ENCODE measurements at places on chromosomes 6 and 20.

DNA sequence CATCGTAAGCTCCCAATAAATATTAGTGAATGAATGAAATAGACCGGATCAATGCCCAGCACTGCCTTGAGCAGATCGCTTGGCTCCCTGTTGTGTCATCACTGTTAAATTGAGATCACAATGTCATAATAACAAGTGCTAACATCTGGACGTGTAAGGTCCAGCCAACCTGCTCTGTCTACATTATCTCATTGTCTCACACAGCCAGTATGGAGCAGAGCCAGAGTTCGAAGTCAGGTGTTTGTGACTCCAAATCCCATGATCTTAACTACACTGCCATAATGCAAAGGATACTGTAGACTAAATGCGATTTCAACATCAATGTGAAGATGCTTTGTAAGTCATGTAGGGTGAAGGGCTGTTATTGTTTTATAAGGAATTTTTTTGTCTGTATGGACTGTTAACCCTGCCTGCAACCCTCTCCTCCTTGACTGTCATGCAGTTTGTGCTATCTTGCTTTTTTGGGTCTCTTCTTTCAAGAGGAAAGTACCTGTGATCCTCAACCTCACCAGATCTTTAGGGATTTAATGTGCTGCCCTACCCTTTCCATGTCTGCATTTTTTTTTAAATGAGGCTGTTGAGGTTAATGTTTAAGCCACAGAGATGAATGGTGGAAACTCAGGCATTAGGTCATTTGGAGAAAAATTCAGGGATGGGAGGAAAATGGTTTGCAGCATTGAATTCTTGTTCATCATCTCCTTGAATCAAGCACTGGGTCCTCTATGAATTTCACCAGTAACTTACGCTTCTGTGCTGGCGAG is 49.0 kb upstream of the OCSTAMP start:
- DNase-seq, result no peak

DNA sequence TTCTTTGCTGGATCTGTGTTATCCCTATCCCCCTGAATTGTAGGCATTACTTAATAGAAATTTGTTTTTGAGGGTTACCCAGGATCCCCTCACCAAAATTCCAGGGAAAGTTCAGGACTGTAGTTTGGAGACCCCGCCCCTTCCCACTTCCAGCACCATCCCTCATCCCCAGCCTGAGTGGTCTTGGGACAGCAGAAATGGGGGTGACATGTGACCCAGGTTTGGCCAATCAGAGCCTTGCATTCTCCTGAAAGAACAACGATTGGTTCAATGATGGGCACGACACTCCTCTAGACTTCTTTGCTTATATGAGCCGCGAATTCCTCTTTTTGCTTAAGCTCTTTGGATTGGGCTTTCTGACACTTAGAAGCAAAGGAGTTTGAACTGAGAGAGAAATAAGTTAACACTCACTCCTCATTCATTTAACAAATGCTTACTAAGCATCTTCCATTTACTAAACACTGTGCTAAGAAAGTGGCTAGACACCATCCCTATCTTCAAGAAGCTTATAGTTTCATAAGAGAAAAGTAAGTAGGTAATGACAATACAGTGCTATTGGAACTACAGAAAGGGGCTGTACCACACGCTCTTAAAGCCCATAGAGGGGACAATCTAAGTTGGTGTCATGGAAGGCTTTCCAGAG is 24.9 kb upstream of the PAQR8 start:
- DNase-seq, result no peak

GRCh38 chr6:89689732-89690131 is 51.2 kb upstream of the LYRM2 start:
- no peak for DNase-seq

DNA sequence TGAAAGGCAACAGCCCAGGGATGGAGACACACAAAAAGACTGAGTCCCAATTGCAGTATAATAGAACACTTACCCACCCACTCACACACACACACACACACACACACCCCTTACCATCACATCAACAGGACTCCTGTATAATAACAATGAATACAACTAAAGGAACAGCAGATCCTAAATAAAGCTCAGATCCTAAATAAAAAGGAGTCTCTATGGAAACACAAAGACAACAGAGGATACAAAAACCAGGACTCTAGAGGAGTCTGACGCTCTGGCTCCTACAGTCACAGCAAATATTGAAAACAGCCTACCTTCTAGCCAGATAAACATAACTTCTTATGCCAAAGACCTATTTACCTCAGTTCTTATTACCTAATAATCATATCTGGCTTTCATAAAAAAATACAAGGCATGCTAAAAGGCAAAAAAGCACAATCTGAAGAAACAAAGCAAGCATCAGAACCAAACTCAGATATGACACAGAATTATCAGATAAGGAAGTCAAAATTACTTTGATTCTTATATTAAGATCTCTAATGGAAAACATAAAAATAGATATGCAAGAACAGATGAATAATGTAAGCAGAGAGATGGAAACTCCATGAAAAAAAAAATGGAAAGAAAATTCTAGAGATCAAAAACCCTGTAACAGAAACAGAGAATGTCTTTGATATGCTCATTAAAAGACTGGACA is 134.9 kb downstream of the MMUT start:
- no peak for DNase-seq

GRCh38 chr6:2566048-2566447 is 184.7 kb downstream of the MYLK4 start:
- no peak for DNase-seq

DNA sequence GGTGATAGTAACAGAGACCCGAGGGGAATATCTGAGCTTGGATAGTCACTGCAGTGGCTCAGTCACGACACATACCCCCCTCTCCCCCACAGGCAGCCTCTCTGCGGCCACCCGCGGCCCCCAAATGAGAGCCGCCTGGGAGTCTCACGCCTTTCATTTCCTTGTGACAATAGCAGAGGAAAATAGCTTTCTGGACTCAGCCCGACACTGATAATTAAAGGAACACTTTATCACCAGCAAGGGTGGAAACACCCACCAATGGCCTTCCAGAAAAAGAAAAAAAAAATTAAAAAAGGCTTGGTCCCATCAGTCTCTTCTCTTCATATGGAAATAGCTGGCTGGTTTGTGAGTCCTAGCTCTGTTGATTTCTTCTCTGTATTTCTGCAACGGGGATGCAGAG is 35.1 kb upstream of the KCNG1 start:
- no peak for DNase-seq

DNA sequence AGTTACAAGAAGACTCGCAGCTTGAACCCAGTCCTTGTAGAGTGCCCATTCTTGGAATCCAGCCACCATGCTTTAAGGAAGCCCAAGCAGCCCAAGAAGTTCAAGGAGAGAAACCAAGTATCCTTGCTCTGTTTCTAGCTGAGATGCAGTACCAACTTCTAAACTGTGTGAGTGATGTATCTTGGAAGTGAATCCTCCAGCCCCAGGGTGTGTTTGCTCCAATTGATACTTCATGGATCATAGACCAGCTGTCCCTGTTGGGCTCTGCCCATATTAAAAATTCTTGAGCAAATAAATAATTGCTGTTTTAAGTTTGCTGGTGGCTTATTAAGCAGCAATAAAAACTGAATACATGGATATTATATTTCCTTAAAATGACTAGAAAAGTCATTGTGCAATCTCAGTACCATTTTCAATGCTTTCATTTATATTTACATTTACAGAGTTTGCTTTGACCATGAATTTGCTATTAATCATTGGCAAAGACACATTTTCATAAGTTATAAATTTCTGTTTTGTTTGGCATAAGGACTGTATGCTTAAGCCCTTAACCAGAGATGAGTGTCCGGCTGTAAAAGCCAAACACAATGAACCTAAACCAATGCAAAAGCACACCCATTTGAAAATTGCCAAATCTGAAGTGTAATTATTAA is 9.2 kb downstream of the SPTLC3 start:
- DNase-seq, result no peak

DNA sequence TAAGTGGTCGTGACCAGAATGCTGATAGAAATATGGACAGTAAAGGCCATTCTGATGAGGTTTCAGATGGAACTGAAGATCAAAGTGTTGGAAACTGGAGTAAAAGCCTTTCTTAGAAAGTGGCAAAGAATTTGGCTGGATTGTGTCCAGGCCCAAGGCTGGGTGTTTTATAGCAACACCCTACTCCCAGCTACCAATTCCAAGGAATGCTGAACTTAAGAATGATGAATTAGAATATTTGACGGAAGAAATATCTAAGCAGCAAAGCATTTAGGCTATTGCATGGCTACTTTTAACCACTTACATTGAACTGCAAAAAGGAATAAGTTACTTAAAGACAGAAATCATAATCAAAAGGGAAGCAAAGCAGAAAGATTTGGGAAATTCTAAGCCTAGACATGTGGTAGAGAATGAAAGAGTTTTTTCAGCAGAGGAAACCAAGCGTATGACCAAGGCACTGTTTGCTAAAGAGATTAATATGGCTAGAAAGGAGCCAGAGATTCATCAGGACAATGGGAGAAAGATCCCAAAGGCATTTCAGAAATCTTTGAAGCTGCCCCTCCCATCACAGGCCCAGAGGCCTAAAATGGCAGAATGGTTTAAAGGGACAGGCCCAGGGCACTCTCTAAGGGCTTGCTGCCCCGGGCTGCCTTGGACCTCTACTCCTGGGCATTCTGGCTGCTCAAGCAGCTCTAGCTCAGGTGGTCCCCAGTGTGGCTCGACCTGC is 25.8 kb downstream of the SDHAF4 start:
- DNase-seq, result no peak

DNA sequence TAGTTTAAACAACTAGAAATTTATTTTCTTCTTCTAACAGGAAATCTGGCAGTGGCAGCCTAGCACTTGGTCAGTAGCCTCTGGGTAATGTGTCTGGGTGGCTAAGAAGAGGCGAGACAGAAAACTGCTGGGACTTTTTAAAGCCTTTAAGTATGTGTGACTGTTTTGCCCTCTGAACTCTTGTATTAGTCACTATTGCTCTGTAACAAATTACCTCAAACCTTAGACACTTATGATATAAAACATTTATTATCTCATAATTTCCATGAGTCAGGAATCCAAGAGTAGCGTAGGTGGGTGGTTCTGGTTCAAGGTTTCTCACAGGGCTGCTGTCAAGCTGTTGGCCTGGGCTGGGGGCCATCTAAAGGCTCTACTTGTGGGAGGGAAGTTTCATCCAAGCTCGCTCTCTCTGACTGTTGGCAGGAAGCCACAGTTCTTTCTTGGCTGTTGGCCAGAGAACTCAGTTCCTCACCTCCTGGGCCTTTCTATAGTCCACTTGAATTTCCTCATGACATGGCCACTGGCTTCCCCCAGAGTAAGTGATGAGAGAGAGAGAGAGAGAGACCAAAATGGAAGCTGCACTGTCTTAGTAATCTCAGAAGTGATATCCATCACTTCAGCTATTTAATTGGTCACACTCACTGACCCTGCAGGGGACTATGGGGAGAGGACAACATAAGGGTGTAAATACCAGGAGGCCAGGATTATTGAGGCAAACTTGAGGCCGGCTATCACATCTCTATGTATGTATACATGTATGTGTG is 17.4 kb upstream of the TBC1D22B start:
- DNase-seq, result peak; percentile 24

DNA sequence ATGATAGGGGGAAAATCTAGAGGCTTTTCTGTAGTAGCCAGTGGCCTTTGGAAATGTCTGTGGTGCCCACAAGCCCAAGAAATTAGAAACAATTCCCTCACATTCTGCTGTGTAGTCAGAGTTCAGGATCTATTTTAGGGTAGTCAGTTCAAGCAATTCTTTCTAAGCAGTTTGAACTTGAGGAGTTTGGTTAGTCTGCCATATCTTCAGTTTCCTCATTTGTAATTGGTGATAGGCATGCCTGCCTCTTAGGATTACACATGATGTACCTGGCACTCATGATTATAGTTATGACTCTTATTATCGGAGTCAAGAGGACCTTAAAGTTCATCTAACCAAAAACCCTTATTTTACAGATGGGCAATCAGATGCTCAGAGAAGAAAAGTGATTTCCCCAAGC is 21.2 kb upstream of the MEP1A start:
- no peak for DNase-seq

DNA sequence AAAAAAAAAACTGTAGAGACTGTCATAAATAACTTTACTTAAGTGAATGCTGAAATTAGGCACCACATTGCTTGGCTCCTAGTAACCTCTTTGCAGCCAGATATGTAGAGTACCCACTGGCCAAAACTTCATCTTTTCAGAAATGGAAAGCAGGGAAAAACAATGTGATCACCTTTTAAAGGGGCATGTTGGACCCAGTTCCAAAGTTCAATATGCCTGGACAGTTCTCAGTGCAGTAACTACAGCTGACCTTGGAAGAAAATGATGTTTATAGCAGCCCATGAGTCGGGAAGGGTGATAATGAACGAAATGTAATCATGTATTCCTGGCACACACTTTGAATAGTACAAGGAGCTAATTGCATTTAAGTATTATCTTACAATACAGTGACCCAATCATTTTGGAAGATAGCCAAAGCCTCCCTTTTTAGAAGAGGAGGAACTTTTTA is 93.6 kb upstream of the TAB2 start:
- DNase-seq, result no peak

- DNase-seq, result no peak
Observed at GRCh38 chr6:147283460-147283859, 79.2 kb downstream of the STXBP5 start.

GRCh38 chr6:4861564-4861963 is 85.4 kb downstream of the CDYL start:
- DNase-seq, result no peak

DNA sequence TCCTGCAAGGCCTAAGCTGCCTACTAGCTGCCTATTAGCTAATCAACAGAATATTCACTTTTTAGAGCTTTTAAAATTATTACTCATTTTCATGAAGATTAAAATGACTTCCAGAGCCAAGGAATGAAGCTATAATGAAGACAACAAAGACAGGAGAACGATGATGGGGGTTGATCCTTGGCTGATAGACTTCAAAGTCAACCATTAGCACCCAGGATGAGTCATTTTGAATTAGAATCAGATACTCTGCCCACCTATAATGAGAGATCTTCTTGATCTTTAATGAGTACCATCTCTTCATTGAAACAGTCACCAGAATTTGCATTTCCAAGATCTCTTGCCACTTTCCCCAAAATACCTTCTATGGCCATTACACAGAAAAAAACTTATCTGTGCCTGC is 56.7 kb upstream of the CDYL start:
- DNase-seq, result no peak

DNA sequence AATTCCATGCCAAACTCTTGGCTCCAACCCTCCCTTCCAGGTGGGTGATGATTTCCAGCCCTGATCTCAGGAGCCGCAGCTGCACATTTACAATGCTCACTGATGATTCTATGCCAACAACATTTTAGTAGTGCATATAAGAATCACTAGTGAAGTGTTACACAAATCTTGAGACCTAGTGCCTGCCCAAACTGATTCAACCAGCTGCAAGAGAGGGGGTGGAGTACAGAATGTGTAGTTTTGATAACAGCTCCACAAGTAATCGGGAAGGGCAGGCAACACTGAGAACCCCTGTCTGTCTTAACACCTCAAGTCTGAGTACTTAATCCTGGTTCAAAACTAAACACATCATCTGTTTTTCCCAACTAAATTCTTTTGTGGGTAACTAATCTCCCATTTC is 91.7 kb downstream of the PRDM1 start:
- no peak for DNase-seq

- no peak for DNase-seq
Observed at GRCh38 chr6:169406804-169407203, 153.2 kb upstream of the THBS2 start.
